ENCODE measurements at places on chromosomes 1 and 21. TPM values are rescaled to one million over a fixed set of nuclear protein-coding genes. Genes with fewer than 3 reads are reported as not detected.
A peak's percentile ranks its signal among the peaks of the same experiment; 100 is the strongest.

The PADI4 gene
- total RNA-seq = 0.12 TPM

DNA sequence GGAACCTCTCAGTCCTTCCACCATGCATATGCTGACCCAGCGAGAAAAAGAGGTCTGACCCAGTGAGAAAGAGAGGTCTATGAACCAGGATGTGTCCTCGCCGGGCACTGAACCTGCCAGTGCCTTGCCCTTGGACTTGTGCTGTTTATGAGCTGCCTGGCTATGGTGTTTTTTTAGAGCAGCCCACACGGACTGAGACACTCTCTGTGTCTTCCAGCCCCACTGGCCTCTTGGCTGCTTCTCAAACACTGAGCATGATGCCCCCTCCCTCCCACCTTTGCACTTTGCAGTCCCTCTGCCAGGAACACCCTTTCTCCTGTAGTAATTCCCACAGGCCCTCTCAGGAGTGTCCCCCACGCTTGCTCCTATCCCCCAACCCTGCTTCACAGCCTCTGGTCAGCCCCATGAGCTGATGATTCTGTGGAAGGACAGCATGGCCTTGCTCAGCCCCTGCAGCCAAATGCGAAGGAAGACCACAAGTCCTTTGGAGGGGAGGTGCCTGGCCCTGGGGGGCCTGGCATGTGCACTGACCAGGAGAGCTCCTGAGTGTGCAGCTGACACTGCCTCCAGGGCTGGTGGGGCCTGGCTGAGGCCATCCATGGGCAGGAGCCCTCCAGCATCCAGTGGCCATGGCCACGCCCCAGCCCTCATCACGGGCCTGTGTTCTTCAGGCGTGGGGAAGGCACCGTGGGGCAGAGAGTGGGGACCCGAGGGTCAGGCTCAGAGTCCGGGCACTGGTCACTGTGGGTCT, 23.8 kb downstream of the WNT3A start:
- H3K27ac ChIP-seq = no peak overlapping the region
- H3K4me1 ChIP-seq = no peaks in the 10 kb centered on the region
- no peaks in the 10 kb centered on the region for H3K27me3 ChIP-seq
- peak; percentile 37 for DNase-seq
- H3K4me3 ChIP-seq = no peak overlapping the region

GRCh38 chr1:35745124-35745730, 24.6 kb downstream of the CLSPN start:
- no peak overlapping the region for H3K4me3 ChIP-seq
- no peaks in the 10 kb centered on the region for H3K36me3 ChIP-seq
- no peaks in the 10 kb centered on the region for H3K4me1 ChIP-seq
- no peak for DNase-seq

GRCh38 chr21:15667819-15668218, 62.0 kb upstream of the USP25 start:
- no peaks in the 10 kb centered on the region for H3K4me1 ChIP-seq
- H3K36me3 ChIP-seq = no peaks in the 10 kb centered on the region

- H3K4me3 ChIP-seq = no peak overlapping the region
- DNase-seq = no peak
- no peak overlapping the region for H3K27ac ChIP-seq
- H3K27me3 ChIP-seq = no peaks in the 10 kb centered on the region
- H3K4me1 ChIP-seq = no peaks in the 10 kb centered on the region
These were observed 13.4 kb upstream of the B3GALT5 start for GRCh38 chr21:39599191-39599970.

- H3K4me3 ChIP-seq = no peak overlapping the region
- H3K27me3 ChIP-seq = no peaks in the 10 kb centered on the region
- H3K4me1 ChIP-seq = no peaks in the 10 kb centered on the region
- no peak for DNase-seq
These were observed 11.0 kb upstream of the KCNAB2 start for GRCh38 chr1:6034750-6035096.

GRCh38 chr1:18725231-18725895, 94.7 kb downstream of the PAX7 start:
- H3K4me1 ChIP-seq = no peaks in the 10 kb centered on the region
- DNase-seq = no peak
- no peaks in the 10 kb centered on the region for H3K27me3 ChIP-seq
- H3K4me3 ChIP-seq = no peak overlapping the region
- no peaks in the 10 kb centered on the region for H3K36me3 ChIP-seq

DNA sequence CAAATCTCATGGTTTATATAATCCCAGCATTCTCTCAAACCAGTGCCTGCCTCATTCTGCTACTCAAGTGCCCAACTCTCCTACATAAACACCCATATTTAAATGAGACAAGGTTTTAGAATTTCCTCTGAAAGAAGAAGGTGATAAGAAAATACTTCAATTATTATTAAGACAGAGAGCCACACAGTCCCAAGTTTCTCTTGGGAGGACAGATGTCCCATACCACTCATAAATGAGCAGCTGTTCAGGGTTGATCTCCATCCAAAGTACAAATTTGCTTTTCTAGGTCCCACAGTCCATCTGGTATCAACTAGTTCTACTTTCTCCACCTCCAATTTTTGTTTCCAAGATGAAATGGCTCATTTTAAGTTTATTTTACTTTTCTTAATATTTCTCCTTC, 11.3 kb downstream of the DCAF8 start:
- H3K36me3 ChIP-seq = no peaks in the 10 kb centered on the region
- H3K27ac ChIP-seq = peak overlapping the region; percentile 59
- no peak for DNase-seq
- H3K27me3 ChIP-seq = no peaks in the 10 kb centered on the region

DNA sequence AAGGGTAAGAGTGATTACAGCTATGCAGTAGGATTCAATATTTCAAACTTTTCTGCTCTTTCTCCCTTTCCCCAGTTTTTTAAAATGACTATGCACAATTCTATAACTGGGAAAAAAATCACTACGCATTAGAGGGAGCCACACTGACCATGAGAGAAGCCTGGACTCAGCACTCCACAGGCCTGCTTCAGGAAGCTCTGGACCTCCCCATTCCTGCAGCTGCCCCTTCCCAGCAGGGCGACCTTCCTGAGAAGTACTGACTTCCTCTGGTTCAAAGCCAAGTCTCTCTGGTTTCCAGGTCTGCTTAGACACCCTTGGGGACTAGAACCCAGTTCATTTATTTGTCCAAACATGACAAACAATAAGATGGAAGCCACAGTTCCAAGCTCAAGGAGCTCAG, 42.0 kb upstream of the CLSTN1 start:
- no peak overlapping the region for H3K27ac ChIP-seq
- no peak for DNase-seq
- peaks cover 14% of the 10 kb centered on the region for H3K4me1 ChIP-seq
- no peaks in the 10 kb centered on the region for H3K27me3 ChIP-seq
- H3K36me3 ChIP-seq = no peaks in the 10 kb centered on the region

- H3K4me3 ChIP-seq = no peak overlapping the region
- H3K27ac ChIP-seq = peak overlapping the region; percentile 24
- no peaks in the 10 kb centered on the region for H3K36me3 ChIP-seq
These were observed 141.8 kb upstream of the AJAP1 start for GRCh38 chr1:4512636-4513035.

DNA sequence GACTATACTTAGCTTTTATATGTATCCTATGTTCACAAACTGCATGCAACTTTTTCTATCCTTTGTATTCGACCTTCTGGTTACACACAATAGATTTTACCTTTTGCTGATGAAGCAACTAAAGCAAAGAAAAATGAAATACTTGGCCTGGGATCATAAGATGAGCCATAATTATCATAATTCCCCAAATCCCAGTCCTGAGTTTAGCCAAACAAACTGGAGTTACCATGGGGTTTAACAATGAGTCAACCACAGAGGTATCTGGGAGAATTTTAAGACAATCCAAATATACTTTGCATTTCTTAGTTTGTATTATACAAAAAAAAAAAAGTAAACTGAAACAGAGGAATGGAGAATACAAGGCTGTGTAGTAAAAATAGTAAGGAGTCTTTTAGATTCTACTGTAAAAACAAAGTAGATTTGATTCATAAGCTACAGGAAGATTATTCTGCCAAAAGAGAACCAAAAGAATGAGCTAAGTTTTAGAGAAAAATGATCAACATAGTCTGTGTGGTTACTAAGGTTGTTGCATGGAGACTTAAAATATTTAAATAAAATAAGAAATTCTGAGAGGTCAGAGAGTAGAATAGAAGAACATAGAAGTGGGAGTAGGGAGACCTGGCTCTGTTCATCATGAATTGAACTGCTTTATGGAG, 60.4 kb upstream of the GORAB start:
- no peak overlapping the region for H3K27ac ChIP-seq
- no peaks in the 10 kb centered on the region for H3K4me1 ChIP-seq
- no peak overlapping the region for H3K4me3 ChIP-seq
- H3K27me3 ChIP-seq = no peaks in the 10 kb centered on the region
- H3K36me3 ChIP-seq = no peaks in the 10 kb centered on the region

DNA sequence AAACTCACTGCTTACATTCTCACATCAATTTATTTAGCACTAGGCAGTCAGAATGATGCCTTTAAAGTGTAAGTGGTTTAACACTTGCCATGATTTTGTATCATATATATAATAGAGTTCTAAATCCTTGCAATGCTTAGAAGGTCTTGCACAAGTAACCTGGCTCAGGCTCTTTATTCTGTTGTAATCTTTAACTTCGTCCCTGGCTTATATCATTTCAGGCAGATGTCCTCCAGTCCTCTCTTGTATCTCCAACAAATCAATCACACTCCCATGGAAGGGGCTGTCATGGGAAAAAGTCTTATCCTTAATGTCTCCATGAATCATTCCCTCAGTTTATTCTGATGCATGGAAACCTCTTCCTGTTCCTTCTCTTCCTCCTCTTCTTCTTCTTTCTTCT, 841.6 kb upstream of the B3GALT2 start:
- peaks cover 13% of the 10 kb centered on the region for H3K4me1 ChIP-seq
- H3K27me3 ChIP-seq = no peaks in the 10 kb centered on the region
- peak overlapping the region; percentile 70 for H3K27ac ChIP-seq
- no peak overlapping the region for H3K4me3 ChIP-seq

DNA sequence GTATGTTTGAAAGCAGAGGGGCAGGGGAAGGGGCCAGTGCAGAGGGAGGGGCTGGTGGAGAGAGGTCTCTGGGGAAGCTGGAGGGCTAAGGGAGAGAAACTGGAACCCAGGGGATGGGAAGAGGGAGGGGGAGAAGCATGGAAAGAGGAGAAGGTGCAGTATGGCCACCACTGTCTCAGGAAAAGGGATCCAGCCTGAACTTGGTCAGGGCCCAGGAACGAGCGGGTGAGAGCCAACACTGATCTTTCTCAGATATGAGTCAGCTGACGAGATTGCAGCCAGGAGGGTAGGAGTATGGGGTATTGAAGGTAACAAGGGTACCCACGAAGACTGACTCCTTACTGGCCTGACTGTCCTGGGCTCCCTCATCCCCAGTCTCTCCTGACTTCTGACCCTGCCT, 18.0 kb downstream of the TIE1 start:
- no peaks in the 10 kb centered on the region for H3K4me1 ChIP-seq
- no peaks in the 10 kb centered on the region for H3K27me3 ChIP-seq

DNA sequence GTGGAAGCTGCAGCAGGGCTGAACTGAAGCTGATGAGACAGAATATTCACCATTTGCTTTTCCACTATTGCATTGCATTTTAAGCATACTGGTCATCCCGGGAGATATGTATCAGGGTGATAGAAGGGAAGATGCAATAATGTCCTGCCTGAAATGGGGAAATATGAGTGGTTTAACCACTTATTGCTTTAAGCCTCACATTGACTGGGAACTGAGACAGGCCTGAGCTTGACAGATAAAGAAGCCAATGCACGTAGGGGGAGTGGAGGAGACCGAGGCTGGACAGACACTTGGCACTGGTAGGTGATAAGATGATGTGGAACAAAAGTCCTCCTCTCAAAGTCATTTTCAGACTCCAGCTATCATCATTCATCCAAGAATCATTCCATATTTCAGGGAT, 911.7 kb upstream of the NCAM2 start:
- no peak overlapping the region for H3K27ac ChIP-seq
- H3K27me3 ChIP-seq = no peaks in the 10 kb centered on the region
- H3K4me3 ChIP-seq = no peak overlapping the region
- DNase-seq = no peak

DNA sequence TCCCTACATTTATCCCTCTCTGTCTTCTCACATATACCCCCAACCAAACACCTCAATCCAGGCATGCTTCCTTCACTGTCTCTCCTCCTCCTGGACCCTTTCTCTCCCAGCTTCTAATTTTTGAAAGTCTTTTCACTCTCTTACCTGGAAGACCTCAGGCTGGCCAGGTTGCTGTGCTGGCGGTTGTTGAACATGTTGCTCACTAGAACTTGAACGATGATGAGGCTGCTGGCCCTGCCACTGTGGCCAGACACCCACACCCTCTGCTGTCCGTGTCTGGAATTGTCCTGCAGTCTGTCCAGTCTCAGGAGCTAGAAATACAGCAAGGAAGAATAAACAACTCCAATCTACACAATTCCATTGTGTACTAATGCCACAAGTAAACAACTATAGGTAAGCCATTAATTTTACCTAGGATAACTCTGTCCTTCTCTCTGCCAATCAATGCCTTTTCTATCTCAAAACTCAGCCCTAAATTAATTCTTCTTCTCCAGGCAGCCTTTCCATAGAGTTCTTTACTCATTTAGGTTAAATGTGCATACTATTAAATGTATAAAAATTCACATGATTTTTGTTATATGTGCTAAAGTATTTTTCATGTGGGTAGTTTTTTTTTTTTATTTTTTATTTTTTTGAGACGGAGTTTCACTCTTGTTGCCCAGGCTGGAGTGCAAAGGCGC, 5.1 kb upstream of the CTSK start:
- no peak overlapping the region for H3K4me3 ChIP-seq
- no peak overlapping the region for H3K27ac ChIP-seq
- H3K4me1 ChIP-seq = no peaks in the 10 kb centered on the region
- DNase-seq = peak; percentile 65

All from right lobe of liver (tissue), 6 donors.